IMR-90 (cell line): ENCODE measurements at places on chromosomes 2 and 18. TPM values are rescaled to one million over a fixed set of nuclear protein-coding genes. Genes with fewer than 3 reads are reported as not detected.

NAGK gene
- polyA plus RNA-seq = 146 and 150 TPM in 2 replicates

GRCh38 chr2:165568361-165568760 is 98.9 kb downstream of the CSRNP3 start:
- no peak for DNase-seq

DUSP2 gene
- 3.8 and 4.8 TPM in 2 replicates for polyA plus RNA-seq

DNA sequence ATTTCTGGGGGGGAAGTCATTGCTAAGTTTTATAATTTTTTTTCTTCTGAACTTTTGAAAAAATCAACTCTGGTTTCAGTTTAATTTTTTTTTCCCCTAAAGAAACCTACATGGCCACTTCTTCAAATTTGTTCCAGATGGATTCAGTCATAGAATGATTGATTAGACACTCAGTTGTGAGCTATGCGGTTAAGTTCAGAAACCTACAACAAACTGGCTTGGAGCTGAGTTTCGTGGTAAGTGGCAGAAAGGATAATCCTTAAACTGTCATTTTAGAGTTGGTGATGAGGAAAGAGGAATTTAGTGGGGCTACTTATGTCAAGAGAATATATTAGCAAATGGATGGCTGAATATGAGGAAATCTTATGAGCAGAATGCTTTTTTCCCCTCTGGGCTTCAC is 23.7 kb downstream of the EFEMP1 start:
- DNase-seq = peak; percentile 73
